GM23248 (cell line): ENCODE measurements at places on chromosomes 3 and 15.

- peak; percentile 14 for DNase-seq
These were observed 32.8 kb upstream of the UBE2E2 start for GRCh38 chr3:23170291-23170690.

GRCh38 chr3:179967622-179968021, 69.1 kb downstream of the PEX5L start:
- DNase-seq = peak; percentile 37

GRCh38 chr15:61849447-61849846, 210.8 kb downstream of the VPS13C start:
- DNase-seq = no peak

DNA sequence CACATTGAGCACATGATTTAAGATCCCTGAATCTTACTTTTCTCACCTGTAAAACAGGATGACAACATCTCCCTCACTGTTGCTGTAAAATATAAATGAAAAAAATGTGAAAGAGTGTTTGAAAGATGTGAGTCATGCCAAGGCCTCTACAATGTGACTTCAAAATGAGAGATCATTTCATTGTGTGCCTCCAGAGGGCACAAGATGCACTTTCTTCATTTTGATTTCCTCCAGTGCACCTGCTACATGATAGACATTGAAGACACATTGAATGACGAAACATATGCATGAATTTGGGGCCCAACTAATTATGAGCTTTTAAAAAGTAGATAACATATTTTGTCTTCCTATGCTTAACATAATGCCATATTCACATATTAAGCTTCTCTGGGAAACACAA, 170.3 kb downstream of the MOBP start:
- DNase-seq = peak; percentile 77

GRCh38 chr3:45705839-45706808, 16.9 kb downstream of the SACM1L start:
- peak; percentile 26 for DNase-seq

DNA sequence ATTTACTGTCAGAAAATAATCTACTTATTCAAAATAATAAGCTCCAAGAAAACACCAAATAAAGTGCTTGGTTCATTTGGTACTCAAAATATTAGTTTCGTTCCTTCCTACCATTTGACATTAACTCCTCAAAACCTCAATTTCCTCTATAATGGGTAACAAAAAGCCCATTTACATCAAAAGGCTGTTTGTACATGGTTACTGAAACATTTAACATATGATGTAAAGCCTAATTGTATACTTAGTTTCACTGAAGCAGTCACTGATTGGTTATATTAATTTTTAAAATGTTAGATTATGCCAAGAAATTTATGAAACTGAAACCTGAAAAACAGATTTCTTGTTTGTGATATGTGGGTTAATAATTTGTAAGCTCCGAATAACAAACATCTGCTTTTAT, 14.7 kb downstream of the XRN1 start:
- no peak for DNase-seq

DNA sequence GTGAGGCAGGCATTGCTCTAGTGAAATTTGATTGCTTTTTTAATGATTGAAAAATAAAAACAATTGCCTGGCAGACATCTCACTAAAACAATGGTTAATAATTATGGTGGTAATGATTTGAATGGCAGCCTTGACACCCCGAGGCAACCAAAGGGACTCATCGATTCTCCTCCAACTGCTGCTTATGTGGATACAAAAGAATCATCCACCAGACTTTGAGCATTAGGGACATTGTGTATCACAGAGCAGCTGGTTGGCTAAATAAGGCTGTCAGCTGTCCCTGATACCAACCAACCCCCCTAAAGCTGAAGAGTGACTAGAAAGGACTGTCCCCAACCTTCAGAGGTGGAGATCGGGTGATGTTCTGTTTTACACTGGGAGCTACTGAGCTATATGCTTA, 1.7 kb upstream of the CD47 start:
- no peak for DNase-seq

DNA sequence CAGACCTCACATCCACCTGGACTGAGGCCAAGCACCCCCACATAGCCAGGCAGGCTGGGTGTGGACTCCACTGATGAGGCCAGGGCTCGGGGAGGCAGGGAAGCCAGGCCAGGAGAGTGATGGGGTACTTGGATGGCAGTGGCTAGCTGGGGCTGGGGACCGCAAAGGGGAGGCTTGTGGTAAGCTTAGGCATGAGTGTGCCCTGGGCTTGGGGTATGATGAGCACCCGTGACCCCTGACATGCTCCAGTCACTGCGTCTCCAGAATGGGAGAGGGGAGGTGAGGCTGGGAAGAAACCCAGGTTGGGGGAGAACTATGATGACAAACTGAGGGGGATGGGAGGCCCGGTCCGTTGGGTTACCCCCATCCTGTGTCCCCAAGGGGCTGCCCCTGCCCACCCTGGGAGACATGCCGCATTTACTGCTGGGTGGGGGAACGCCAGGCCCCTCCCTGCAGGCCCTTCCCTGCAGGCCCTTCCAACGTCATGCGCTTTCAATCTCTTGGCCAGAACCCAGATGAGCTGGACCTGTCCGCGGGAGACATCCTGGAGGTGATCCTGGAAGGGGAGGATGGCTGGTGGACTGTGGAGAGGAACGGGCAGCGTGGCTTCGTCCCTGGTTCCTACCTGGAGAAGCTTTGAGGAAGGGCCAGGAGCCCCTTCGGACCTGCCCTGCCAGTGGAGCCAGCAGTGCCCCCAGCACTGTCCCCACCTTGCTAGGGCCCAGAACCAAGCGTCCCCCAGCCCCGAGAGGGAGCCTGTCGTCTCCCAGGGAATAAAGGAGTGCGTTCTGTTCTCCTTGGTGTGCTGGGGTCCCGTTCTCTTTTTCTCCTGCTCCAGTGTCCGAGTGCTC, 34.1 kb downstream of the TSPAN3 start:
- no peak for DNase-seq

GRCh38 chr3:100407977-100408532, 6.7 kb downstream of the LNP1 start:
- no peak for DNase-seq
